ENCODE measurements at places on chromosomes 4 and X.
A peak's percentile ranks its signal among the peaks of the same experiment; 100 is the strongest.

DNA sequence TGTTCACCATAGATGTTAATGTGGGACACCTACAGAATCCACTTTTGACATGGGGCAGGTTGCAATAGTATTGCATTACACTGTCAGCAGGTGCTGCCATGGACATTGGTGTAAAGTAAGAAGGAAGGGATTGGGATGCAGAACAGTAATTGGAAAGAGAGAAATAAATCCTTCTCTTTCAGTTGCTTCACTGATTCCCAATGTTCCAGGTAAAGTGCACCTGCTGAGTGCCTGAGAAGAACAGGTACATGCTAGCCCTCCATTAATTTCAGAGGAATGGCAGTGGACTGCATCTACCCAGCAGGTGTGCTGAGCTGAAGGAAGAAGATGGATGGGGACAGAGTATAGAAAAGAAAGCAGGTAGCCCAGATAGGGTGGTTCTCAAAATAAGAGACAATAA, 248.5 kb downstream of the TENM3 start:
- DNase-seq = no peak

DNA sequence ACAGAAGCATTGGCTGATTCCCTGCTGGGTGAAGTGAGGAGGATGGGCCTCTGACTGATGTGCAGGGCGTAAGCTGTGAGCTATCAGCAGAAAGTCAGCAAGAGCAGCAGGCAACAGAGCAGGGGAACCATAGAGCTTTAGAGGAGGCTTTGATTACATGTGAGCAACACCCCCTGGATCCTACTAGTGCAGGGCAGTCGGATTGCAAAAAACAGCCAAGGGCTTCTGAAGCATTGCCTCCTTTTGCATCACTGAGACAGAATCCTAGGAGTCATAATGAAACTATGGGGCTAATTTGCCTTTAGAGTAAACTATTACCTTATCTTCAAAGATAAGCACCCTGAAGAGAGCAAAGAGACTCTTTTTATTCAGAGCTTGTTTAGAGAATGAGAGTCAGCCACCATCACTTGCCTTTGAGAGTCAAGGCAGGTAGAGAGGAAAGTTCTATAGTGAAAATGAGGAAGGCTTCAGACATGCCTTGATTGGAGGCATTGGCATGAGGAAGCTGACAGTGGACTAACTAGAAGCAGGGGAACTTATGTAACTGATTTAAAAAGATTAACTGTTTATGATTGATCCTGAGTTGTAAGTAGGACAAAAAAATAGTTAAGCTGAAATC, 420.3 kb downstream of the PDHA2 start:
- DNase-seq = peak; percentile 11

DNA sequence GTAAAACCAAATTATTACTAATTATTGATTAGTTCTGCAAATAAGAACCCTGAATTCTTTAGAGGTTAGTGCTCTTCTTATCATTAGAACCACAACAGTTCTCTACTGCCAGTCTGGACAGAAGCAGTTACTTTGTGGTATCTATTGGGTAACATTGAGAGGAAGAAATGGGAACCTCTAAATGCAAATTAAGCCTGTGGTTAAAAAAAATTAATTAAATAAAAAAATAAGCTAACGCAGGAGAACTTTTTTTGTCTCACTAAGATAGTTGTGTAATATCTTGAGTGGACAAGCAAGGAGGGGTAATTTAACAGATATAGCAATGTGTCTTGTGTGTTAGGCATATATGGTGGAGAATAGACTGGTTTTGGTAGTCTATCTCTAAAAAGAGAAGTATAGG, 32.9 kb upstream of the TET2 start:
- DNase-seq = peak; percentile 79

GRCh38 chr4:152138451-152138850, 377.6 kb upstream of the GATB start:
- DNase-seq = peak; percentile 48

- DNase-seq = no peak
Observed at GRCh38 chrX:152138388-152138784, at the start of gene MAGEA10. TSS of gene MAGEA10 (minus strand) at chrX:152138577. CDS start at chrX:152135620, 2,957 bp downstream.

DNA sequence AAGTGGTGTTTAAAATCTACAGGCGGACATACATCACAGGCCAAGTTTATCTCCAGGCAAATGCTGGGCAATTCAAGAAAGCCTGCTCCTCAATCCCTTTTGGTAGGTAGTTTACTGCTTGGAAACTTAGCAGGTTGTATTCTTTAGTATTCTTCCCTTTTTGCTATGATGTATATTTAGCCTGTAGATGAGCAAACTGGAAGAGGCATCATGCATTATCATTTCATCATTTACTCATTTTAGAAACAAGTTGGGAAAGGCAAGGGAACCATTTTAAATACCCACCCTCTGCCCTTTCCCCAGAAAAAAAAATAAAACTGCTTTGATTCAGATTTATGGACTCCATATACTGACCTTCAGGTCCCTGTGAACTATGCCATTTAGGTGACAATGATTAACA, 213.2 kb downstream of the CAMK2D start:
- no peak for DNase-seq

DNA sequence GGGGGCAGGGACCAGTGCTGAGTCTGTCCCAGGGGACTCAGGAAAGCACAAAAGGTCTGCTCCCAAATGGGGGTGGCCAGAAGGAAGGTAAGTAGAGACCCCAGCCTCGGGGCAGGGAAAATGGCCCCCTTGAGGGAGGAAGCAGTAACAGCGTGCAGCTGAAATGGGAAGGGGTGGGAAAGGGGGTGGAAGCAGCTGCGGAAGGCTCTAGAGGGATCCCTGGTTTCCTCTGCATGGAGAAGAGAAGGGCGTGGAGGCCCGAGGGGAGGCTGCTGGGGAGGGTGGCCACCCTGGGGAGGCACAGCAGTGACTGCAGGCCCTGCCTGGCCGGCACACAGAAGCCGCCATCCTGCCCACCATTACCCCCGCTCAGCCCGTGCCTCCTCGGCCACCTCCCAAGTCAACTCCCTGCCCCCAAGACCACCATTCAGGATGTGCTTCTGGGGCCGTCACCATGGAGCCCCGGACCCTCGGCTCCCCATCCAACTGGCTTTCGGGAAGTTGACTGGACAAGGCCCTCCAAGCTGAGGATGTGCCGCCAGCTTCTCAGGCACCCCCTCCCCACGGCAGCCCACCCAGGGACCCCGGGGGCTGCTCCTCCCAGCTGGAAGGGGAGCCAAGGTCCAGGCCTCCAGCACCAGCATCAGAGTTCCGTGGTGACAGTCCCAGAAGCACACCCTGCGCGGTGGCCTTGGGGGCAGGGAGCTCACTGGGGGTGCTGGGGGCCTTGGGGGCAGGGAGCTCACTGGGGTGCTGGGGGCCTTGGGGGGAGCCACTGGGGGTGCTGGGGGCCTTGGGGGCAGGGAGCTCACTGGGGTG, 23.6 kb downstream of the CFAP99 start:
- no peak for DNase-seq

DNA sequence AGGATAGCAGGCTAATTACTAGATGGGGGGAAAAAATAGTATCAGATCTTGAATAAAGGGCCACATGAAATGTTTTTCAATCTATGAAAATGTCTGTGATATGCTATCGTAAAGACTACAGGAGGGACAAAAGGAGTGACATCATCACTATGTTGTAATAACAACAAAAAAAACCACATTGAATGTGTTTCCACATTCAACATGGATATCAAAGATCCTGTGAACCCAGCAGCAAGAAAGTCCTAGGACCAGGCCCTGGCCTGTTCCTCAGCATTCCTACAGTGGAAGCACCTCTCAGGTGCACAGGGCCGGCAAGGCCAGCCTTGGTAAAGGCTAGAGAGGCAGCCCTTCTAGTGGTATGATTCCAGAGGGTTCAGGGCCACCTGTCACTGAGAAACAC, 118.3 kb downstream of the RELL1 start:
- no peak for DNase-seq

DNA sequence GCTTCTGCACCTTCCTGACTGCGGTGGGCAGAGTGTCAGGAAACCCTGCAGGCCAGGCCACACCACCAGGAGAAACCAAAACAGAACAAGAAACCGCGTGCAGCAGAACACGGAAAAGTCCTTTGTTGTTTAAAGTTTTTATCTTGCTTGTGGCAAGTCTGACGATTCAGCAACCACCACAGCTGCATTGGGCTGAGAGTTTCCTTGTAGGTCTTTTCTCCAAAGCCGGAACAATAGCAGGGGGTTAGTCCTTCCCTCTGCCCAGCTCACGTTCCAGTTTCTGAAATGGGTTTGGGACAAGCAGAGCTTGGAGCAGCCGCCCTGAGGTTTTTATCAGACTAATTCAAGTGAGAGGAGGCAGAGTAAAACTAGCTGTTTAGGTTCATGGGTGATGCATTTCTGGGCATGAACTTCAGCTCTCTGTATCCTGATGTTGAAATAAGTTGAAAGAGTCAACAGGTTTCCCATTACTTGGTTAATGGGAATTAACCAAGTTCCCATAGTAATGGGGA, 216.9 kb downstream of the PTTG2 start:
- peak; percentile 74 for DNase-seq

GRCh38 chrX:130884627-130885026, 18.4 kb downstream of the ENOX2 start:
- no peak for DNase-seq

GRCh38 chr4:37324546-37324945, 80.0 kb downstream of the NWD2 start:
- DNase-seq = no peak

DNA sequence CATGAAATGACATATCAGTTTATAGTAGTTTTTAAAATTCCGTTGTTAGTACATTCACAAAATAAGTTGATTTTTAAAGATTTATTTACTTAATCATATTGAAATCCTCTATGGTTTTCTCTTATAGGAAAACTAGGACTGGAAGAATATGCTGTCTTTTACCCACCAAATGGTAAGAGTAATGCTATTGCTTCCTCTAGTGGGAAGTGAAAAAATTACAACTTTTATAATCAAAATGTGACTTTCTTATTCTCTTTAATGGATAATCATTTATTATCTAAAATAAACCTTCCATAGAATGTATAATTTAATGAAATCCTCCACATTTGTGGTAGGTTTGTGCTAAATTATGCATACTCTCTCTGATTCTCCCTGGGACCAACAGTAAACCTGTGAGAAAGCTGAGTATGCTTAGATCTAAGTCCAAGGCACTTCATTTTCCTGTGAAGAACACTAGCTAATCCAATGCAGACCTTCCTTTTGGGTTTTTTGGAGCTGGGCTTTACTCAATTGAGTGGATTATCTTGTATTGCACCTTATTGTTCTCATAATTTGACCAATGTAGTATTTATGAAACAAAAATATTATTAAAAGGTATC, 136.2 kb downstream of the TBC1D19 start:
- peak; percentile 74 for DNase-seq

GRCh38 chrX:24371391-24371972, 11.0 kb downstream of the SUPT20HL1 start:
- DNase-seq = peak; percentile 59

GRCh38 chr4:27096142-27096824, 235.6 kb downstream of the STIM2 start:
- peak; percentile 29 for DNase-seq

DNA sequence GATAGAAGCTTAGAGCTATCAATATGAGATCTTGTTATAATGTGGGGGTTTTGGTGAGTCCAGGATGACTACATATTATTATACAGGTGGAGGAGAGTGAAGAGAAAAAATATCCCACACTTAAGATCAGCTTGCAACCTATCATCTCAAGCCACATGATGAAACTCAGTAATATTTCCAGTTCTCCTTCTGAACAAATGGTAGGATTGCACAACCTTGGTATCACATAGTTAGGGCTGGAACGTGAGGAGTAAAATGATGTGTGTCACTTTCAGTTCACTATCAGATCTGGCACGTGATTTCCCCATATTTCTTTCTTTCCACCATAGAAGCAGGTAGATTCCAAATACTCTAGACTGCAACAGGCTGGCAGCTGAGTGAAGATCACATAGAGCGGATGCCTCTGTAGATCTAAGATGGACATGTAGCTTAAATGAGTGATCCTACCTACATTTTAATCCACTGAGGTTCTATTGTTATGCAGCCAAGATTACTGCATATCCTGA, 150.6 kb upstream of the ANKRD50 start:
- DNase-seq = peak; percentile 67

GRCh38 chrX:276581-277201, 4.5 kb upstream of the PLCXD1 start:
- no peak for DNase-seq

GRCh38 chrX:101787934-101788333, 128.3 kb upstream of the ARMCX2 start:
- DNase-seq = no peak

DNA sequence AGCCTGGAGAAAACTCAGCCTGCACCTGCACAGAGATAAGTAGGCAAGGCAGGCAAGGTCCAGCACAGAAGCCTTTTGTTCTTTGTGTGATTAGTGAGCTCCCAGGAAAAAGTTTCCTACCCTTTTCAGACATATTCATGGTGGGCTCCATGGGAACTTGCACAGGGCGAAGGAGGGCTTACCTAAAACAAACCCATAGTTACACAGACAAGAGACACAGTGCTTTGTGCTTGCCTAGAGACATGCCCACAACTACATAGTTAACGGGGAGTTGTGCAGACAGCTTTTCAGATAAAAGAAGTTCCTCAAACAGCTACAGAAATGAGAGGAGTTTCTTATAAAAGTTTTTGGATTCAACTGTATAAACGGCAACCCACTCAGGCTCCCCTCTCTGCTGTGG, 180.5 kb downstream of the GLUD2 start:
- DNase-seq = peak; percentile 27

- peak; percentile 83 for DNase-seq
Observed at GRCh38 chr4:165207431-165208220, at the start of gene KLHL2. TSS of gene KLHL2 (plus strand) at chr4:165207561. CDS start at chr4:165207877, 316 bp downstream.

DNA sequence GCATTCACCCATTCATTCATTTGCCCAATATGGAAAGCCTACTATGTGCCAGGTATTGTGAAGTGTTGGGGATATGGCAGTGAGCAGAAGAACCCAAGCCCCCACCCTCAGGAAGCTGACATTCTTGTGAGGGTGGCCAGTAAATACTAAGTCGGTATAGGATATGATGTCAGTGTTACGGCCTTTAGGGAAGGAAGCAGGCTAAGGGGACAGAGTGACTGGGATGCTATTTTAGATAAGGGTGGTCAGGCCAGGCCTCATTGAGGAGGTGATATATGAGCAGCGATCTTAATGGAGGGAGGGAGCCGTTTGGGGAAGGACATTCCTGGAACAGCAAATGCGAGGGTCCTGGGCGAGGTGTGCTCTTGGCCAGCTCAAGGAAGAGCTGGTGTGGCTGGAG, 2.0 kb downstream of the ATP6AP1 start:
- peak; percentile 54 for DNase-seq

DNA sequence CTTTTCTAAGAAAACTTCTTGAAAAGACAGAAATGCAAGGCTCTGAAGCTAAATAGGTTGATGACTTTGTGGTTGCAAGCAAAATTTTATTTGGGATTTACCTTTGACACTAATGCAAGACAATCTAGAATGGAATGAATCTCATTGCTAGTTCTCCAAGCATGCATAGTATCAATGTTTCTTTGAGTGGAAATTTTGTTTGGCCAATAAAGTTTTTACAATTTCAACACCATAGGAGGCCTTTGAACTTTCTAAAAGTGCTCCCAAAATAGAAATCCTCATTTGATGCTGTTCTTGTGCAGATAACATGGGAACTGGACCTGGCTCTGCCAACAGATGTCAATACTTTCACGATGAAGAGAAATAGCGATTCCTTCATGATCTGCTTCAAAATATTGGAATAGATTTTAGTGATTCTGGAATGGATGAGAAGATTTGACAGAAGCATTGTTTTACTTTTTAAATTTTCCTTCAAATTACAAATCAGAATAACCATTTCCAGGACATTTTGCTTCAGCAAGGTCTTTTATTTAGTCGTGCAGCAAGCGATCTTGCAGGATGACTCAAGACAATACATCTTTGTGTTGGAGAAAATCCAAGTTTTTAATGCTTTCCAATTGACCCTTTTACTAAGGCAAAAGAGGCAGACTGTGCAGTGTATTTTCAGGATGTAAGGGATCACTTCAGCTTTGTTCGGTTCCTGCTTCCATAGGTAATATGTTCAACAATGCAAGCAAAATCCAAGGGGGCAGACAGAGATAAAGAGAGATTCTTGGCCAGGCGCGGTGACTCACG, 51.7 kb upstream of the OTUD4 start:
- no peak for DNase-seq
